ENCODE measurements at places on chromosomes 16 and 17. TPM values are rescaled to one million over a fixed set of nuclear protein-coding genes. Genes with fewer than 3 reads are reported as not detected.

GRCh38 chr17:60311936-60312335 lies 80.0 kb downstream of the USP32 start:
- no peak overlapping the region for H3K27ac ChIP-seq
- peaks cover 12% of the 10 kb centered on the region for H3K36me3 ChIP-seq
- H3K4me1 ChIP-seq = peaks cover 8% of the 10 kb centered on the region
- no peaks in the 10 kb centered on the region for H3K27me3 ChIP-seq

- H3K4me1 ChIP-seq = peaks cover 6% of the 10 kb centered on the region
- no peak for DNase-seq
These were observed 13.5 kb downstream of the CDIPT start for GRCh38 chr16:29849505-29849904.

RAB37 gene
- 19.6 TPM for total RNA-seq

LPCAT2 gene
- total RNA-seq = 0.37 TPM

GFAP gene
- total RNA-seq = not detected

LGALS9 gene
- 160 TPM for total RNA-seq

C17orf113 gene
- total RNA-seq = 0.16 TPM
